ENCODE measurements at places on chromosomes 3 and 15.

DNA sequence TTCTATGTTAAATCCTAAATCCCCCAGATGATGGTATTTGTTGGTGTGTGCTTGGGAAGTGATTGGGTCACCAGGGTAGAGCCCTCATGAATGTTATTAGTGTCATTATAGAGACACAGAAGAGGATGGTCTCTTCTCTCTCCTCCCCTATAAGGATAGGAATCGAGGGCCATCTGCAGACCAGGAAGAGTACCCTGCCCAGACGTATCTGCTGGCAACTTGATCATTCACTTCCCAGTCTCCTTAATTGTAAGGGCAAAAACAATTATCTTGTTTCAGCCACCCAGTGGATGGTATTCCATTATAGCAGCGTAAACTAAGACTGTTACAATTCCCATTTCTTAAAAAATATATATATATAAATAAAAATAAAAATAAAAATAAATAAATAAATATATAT is 892.2 kb downstream of the SI start:
- DNase-seq = no peak

GRCh38 chr3:197491923-197492664 is 63.7 kb downstream of the BDH1 start:
- DNase-seq = no peak

- DNase-seq = no peak
Observed at GRCh38 chr3:142595581-142595950, 627 bp upstream of the PLS1 start.

DNA sequence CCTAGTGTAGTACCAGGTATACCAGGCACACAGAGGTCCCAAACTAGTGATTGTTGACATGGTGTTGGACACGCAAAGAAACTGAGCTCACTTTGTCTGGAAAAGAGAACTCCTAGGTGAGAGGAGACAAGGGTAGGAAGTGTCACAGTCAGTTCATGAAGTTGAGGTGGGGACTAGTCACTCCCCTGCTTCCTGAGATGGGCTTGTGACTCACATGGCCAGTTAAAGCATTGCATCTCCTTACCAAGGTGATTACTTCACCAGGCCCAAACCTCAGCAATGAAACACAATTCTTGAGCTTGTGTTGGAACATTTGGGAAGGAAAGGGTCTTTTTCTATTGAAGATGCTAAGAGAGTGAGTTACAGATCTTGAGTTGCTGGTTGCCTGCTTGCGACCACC is 49.2 kb upstream of the RAD18 start:
- no peak for DNase-seq

DNA sequence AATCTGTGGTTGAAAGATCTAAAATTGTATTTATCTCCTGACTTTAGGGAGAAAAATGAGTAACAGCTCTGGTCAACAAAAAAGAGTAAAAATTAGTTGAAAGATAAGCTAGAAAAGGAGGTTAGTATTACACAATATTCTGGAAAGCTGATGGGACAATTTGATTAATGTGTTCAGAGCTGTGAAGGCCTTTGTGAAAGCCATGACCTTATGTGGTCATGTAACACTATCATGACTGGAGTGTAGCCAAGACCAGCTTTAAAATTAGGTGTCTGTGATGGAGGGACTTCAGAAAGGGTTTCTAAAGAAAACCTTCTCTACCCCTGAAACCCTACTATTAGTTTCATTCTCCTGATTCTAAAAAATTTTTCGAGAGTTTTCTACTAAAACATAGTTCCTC is 127.2 kb downstream of the NFKBIZ start:
- DNase-seq = no peak

DNA sequence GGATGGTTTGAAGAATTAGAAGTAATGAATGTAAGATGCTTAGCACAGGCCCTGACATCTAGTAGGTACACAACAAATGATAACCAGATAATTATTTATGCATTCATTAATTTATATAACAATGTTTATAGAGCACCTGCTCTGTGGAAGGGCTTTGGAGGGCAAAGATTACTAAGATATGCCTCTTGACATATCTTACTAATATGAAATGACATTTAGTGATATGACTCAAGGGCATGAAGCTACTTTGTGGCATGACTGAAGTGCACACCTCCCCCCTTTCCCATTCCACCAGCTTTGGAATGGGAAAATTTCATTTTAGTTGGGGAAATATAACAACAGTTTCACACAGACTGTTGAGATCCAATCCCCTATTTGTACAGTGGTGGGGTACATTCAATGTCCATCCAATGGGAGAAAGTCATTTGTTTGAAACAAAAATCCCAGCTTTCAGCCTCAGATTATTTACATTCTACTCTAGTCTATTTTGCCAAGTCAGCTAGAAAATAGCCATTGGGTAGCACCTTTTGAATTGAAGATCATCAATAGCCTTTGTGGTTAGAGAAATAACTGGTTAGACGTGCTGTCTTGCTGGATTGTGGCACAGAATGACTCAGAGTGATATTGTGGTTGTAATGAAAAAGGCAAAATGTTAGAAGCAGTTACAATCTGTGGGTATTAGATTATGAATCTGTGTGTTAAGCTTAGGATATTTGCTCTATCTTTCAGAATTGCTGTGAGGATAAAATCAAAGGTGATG is 72.9 kb downstream of the MOBP start:
- DNase-seq = no peak

GRCh38 chr3:18124501-18124900 is 300.6 kb downstream of the SATB1 start:
- no peak for DNase-seq

DNA sequence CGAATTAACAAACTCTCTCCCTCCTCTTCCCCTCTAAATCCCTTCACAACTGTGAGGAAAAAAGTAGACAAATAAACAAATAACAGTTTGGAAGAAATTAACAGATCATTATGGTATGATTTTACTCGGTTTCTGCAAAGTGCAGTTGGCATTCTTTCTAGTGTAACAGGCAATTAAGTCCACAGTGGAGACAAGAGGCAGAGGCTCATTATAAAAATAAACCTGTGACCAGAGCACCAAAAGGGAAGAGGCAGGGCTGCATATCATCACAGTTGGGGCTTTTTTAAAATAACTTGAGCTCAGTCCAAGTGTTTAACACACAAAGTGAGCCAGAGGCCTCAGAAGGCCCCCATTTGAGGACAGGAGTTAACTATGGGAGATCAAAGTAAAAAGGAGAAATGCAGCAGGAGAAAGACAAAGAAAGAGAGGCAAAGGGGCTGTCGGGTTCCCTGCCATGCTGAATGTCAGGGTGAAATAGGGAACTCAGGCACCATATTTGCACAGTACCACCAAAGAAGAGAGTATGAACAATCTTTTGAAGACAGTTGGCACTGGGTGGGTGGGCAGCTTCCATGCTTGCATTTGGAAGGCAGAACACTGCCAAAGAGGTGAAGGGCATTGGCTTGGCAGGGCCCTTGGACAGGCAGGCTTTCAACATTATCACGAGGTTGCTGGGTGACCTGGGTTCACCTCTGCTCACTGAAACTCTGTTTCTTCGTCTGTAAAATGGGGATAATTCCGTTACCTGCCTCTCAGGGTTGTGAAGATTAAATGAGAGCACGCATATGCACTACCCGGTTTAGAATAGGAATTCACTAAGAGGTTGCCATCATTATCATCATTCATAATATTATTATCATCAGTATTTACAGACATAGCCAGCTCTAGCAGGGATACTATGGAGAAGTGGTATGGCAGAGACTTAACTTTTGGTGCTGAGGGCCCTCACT is 134.5 kb downstream of the MEX3B start:
- DNase-seq = no peak

DNA sequence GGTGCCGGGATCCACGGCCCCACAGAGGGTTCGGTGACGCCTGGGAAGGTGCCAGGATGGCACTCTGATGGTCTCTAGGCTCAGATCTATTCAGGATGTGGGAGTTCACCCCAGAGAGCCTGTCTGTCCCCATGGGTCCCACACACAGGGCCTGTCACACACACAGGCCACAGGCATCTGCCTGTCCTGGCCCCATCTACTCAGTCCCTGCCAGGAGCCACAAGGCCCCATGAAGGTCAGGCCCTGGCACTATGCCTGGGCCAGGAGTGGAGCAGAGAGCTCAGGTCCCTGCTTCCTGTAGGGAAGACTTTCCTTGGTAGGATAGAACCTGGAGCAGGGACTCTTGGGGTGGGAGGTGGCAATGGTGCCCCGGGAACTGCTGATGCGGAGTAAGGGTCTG is 49.0 kb upstream of the FURIN start:
- DNase-seq = no peak

- DNase-seq = no peak
Observed at GRCh38 chr15:62931650-62932049, 110.9 kb upstream of the TPM1 start.

DNA sequence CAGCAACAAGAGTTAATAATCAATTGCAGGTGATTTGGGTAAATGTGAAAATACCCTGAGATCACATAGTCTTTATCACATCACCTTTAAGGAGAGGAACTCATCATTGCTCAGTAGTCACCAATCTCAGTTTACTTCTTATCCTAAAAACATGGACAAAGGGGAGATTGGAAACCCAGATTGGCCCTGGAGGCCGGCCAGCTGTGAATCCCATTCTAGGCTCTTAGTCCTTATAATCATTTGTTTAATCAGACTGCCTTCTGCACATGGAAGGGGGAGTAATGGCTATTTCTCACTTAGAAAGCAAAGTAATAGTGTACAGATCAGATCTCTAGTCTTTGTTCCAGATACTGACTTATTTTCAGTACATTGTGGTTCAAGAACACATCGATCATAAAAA is 37.2 kb upstream of the CPB1 start:
- no peak for DNase-seq

- DNase-seq = no peak
Observed at GRCh38 chr3:8997151-8997550, 33.9 kb upstream of the RAD18 start.

DNA sequence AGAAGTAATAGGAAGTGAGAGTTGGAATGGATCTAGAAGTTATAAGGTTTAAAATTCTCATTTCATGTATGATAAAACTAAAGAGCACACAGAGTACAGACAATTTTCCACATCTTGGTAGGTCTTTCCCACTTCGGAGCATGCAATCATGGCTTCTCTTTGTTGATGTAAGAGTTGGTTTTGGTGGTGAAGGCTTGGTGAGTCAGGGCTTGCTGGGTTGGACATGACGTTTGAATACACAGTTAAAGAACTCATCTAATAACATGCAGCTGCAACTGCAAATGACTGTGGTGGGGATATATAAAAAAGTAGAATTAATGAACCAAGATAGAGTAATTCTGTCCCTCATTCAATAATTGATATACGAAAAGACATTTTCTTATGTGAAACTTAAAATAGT is 39.5 kb upstream of the GRM7 start:
- DNase-seq = no peak

- DNase-seq = no peak
Observed at GRCh38 chr3:83065851-83066460, 1304.5 kb upstream of the GBE1 start.

DNA sequence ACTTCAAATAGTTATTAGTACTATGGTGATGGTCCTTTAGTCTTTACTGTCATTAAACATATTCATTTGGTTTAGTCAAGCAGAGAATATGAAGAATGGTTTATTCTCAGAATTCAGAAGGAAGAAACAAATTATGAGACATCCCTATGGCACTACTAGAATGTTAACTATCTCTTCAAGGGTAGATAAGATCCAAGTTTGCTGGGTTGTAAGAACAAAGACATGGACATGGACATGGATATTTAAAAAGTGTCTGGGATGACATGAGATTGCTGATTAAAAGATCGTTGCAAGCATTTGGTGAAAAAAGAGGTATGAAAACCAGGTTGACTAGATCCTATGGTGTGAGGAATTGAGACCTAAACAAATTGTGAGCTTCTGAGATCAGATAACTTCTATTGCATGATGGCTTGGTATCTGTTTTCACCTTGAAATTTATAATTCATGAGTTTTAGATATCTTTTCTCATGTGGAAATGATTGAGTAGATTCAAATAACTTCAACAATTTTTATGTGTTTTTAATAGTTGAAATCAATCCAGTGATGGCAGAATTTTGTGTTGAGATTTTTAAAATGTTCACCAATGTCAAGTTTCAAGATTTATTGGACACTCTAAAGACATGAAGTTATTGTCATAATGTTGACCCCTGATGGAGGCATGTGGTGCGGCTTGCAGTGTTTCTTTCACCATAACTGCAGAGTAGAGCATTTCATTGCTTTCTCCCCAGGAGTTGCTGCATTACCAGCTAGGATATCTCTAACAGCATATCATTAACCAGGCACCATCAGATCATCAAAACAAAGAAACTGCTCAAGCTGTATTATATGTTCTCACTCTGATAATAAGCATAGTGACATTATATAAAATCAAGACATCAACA is 72.6 kb downstream of the NAALADL2 start:
- DNase-seq = no peak

GRCh38 chr3:35966629-35967464 is 327.5 kb downstream of the ARPP21 start:
- no peak for DNase-seq

- no peak for DNase-seq
Observed at GRCh38 chr3:31858439-31858838, 122.6 kb downstream of the OSBPL10 start.

- DNase-seq = no peak
Observed at GRCh38 chr3:122967765-122968164, 59.8 kb downstream of the SEMA5B start.

Measured in activated T-helper 1 cell treated with anti-CD3 and anti-CD28 coated beads, Interleukin-2, amount 50 U/mL, for 16 hours (primary cell).